ENCODE measurements at places on chromosomes 13 and 19.
A peak's percentile ranks its signal among the peaks of the same experiment; 100 is the strongest.

GRCh38 chr13:33610438-33611120 is 207.4 kb upstream of the RFC3 start:
- peak; percentile 69 for DNase-seq

- no peak for DNase-seq
These were observed 5.3 kb upstream of the GPR183 start for GRCh38 chr13:99312493-99312883.

GRCh38 chr19:35268536-35269437 is at the start of gene USF2:
Gene USF2 (plus strand): TSS chr19:35268962. CDS start chr19:35269102, 140 bp downstream.
- DNase-seq: peak; percentile 76

- DNase-seq: no peak
These were observed 111.4 kb upstream of the SLC7A1 start for GRCh38 chr13:29706923-29707322.

GRCh38 chr19:55676889-55677505 is 2.0 kb downstream of the EPN1 start:
- no peak for DNase-seq

DNA sequence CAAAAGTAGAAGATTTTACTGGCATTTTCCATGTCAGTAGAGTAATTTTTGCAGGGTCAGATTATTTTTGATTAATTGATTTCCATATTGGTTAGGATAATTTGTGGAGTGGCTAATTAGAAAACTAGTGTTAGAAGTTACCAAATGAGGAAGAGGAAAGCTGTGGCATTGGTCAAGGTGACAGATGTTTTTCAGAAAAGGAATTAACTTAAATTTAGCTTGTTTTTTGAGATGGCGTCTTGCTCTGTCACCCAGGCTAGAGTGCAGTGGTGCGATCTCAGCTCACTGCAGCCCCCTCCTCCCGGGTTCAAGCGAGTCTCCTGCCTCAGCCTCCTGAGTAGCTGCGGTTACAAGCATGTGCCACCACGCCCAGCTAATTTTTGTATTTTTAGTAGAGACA is 28.8 kb downstream of the LSM14A start:
- no peak for DNase-seq

DNA sequence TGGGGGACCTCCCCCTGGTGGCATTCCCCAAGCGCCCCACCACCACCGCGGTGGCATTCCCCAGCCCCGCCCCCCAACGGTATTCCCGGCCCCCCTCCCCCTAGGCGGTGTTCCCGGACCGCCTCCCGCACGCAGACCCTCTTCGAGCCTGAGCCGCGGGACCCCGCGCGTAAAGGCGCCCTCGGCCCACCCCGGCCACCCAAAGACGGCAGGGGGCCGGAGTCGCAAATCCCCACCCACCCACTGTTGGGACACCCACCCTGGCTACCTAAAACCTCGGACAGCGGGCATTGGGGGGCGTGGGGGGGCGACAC is 22.4 kb downstream of the OLFM2 start:
- DNase-seq: peak; percentile 79

GRCh38 chr13:98775844-98776598 is 23.5 kb upstream of the SLC15A1 start:
- no peak for DNase-seq

Measured in iPS-NIHi11 (cell line).